ENCODE measurements at places on chromosomes 6 and 20.

DNA sequence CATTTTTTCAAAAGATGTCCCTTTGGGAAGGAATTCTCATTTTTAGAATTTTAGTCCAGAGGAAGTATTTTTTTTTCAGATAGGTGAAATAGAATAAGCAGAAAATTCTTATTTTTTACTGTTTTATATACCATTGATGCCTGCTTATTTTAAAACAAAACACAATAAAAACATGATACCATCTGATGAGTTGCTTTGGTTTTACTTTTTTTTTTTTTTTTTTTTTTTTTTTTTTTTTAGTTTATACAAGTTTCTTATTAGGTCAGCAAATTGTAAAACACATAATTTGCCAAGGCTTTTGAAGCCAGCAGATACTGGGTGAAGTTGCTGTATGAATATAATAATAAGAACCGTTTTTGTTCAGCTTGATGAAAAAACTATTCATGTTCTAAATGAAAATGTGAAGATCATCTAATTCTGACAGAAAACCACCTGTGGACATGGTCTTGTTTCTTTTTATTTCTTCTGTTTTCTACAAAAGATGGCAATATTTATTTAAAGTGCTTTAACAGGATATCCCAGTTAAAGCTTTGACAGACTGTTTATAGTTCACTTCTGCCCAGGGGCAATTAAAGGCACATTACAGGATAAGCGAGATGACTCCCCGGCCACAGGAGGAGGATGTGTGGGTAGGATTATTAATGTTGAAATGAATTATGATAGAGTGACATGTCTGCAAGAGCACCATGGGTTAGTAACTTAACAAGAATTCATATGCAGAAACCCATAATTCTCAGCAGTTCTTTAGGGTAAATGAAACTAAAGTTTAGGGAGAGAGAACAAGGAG is 31.1 kb downstream of the MYB start:
- no peak for DNase-seq

DNA sequence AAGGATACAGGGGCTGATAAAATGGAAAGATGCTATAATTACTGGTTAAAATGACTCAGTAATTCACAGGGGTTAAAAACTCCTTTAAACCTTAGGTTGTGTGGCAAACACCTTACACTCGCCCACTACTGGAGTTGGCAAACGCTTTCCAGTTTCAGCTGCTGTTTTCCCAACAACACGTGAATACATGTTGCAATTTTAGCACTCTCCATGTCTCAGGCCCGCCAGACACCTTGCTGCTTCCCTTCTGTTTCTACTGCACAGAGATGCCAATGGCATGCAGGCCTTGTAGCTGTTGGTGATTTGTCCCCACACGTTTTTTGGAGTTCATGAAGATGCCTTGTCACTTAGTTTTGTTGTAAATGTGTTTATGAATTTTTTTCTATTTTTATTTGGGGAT is 5.3 kb upstream of the TTPAL start:
- no peak for DNase-seq

GRCh38 chr6:33692078-33692759 is 19.3 kb downstream of the UQCC2 start:
- DNase-seq, result no peak

DNA sequence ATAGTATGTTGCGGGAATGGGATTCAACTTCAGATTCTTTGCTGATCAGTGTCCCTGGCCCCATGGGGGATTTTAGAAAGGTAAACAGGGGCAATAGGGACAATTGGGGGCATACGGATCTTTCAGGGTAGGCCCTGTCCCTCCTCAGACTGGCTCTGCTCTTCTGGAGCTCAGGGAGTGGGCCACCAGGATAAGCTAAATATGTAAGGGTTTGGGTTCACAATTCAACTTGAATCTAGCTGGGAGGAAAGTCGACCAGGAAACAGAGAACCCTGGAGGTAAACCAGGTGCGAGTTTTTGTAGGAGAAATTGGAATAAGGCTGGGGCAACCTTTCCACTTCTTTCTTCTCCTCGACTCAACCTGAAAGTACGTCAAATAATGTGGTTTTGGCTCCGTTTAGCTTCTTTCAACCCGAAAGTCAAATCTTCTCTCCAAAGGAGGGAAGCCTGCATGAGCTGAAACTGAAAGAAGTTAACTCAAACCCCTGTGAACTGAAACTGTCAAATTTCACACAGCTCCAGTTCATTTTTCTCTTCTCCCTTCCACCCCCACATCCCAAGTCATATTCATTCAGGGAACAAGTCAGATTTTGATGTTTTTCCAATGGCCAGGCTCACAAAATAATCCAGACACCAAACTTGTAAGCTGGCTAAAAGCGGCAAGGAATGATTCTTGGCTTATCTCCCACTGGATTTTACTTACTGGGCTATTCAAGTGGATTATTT is 278.2 kb downstream of the CLIC5 start:
- DNase-seq, result no peak

- no peak for DNase-seq
Measured at GRCh38 chr20:40651151-40651550, 37.9 kb downstream of the MAFB start.

DNA sequence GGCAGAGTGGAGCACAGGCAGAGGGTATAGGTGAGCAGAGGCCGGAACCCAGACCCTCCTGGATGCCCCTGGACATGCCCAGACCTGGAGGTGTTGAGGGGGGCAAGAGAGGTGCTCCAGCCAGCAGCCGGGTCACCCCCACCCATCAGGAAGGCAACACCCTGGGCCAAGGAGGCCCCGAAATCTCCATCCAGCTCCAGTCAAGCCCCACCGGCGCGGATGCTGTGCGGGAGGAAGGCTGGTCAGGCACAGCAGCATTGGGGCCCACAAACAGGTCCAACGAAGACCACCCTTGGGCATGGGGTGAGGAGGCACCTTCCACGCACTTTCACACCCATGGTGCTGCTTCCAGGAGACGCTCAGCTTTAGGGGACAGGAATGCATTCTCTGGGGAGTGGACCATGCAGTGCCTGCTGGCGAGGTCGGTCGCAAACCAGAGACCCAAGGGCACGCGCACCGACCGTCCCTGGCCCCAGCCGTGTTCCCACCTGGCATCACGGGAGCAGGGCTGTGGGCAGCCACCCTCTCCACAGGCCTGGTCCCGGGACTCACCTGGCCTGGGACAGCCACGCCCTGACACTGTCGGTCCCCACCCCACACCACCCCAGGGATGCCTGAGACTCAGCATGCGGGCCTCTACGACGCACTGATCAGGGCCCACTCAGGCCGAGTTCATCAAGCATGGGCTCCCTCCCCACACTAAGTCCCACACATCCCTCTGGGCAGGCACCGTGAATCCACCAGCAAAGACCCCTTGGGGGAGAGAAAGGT is 43.6 kb upstream of the ZBP1 start:
- no peak for DNase-seq
